ENCODE measurements at places on chromosomes 6 and 20.

DNA sequence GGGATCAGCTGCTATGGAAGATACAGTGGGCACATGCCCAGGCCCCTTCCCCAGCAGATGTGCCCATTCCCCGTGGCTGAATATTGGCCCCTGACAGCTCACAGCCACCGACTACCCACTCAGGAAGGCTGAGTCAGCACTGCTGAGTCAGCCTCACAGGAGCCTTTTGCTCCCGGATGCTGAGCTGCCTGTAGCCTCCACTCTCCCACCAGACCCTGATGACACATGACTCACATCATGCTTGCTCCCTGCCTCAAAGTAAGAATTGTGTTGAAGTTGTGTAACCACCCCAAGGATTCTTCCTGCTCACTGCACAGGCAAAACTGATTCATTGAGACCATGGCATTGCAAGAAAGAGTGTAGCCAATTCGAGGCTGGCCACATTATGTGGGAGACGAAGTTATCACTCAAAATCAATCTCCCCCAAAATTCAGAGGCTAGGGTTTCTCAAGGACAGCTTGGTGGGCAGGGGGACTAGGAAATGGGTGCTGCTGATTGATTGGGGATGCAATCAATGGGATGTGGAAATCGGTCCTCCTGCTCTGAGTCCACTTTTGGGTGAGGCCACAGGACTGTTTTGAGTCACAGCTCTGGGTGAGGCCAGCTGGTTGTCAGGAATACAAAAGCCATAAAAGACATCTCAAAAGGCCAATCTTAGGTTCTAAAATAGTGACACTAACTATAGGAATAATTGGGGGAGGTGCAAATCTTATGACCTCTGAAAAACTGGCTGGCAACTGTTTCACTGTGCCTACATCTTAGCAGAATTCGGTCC lies 556.6 kb upstream of the CDH4 start:
- DNase-seq = no peak

DNA sequence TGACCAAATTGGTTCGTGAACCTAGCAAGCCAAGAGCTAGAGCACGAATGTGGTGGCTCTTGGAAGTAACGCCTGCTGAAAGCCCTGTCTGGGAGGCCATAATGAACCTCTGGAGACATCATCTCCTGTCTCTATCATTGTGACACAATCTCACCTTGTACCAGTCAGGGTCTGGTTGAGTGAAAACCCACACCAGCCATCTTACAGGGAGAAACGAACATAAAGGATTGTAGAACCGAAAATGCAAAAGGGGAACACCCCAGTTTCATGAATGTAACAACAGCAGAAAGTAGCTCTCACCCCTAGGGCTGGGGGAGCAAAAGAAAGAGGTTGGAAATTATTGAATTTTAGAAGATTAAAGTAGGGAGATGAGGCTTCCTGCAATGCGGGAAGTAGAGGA lies 50.9 kb upstream of the TAB2 start:
- DNase-seq = no peak

- no peak for DNase-seq
These were observed 442.3 kb downstream of the EPHA7 start for GRCh38 chr6:92977018-92977417.

- DNase-seq = no peak
These were observed 148.1 kb downstream of the UBE3D start for GRCh38 chr6:82917346-82918064.

DNA sequence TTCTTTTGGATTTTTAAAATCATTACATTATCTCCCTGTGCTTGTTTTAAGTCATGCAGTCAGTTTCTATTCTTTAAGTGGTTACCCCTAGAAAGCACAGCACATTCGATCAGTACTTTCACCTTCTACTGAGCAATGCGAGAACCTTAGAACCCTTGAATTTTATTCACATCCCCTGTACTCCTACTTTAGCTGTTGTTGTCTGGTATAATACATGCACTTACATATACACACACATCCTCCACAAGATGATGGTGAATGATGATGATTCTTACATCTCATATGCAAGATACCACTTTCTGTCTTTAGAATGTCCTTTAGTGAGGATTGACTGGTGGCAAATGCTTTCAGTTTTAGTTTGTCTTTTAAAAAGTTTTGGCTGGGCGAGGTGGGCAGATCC lies 5.7 kb downstream of the CDC40 start:
- no peak for DNase-seq

- no peak for DNase-seq
These were observed 13.2 kb downstream of the HDGFL1 start for GRCh38 chr6:22582417-22583205.

DNA sequence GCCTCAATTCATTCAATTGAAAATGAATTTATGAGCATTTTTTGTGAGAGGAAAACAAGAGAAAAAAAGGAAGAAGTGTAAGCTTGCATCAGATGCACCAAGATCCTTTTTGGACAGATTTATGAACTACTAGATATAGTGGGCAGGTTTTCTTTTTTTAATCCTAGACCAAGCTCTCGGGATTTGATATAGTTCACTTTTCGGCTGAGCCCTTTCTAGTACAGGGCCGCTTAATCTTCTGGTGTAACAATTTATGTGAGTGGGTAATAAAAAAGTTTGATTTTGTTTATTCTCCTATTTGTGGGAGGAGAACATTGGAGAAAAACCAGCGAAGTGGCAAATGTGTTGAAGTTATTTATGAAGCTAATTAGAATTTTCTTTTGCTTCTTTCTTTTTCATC lies 538.0 kb downstream of the UTRN start:
- no peak for DNase-seq

- DNase-seq = no peak
These were observed 28.6 kb upstream of the CDKN1A start for GRCh38 chr6:36649701-36650484.

DNA sequence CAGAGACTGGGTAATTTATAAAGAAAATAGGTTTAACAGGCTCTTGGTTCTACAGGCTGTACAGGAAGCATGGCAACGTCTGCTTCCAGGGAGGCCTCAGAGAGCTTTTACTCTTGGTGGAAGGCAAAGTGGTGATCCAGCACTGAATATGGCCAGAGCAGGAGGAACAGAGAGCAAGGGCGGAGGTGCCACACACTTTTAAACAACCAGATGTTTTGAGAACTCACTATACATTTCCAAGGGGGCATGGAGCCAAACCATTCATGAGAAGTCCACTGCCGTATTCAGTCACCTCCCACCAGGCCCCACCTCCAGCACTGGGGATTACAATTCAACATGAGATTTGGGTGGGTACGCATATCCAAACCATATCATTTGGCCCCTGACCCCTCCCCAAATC lies 18.7 kb downstream of the SAMD5 start:
- no peak for DNase-seq

GRCh38 chr20:52105442-52106422 lies 85.8 kb downstream of the ZFP64 start:
- no peak for DNase-seq

GRCh38 chr6:10613723-10614122 lies 80.7 kb downstream of the C6orf52 start:
- DNase-seq = no peak

DNA sequence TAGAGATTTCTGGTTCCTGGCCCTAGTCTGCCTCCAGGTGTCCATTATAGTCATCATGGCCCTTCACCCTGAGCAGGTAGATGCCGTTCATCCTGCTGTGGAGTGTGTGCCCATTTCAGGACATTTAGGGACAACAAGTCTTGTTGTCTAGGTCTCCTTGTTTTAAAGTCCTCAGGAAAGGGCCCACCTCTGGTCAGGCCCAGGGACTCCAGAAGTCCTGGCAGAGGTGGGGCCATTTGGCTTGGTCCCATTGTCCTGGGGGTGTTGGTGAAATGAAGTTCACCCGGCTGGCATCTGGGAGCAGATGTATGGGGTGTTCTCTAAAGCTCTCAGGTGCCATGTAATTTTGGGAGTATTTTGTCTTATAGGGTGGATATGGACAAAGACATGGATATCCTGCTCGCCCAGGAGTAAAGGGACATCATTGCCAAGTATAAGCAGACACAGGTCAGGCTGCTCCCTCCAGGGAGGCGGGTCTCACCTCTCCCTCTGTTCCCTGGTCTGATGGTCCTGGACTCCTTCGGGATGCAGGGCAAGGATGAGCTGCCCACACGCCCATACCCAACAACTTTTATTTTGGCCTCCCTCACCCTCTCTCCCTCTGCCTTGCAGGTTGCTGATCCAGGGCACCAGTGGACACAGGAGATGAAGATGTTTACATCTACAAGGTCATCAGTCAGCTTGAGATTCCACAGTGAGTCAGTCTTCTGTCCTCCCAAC lies 31.7 kb upstream of the MAS1L start:
- no peak for DNase-seq

- no peak for DNase-seq
These were observed 17.9 kb downstream of the RNGTT start for GRCh38 chr6:88945415-88946008.

All from T1000 (cell line).